ENCODE measurements at places on chromosomes 5 and 9. TPM values are rescaled to one million over a fixed set of nuclear protein-coding genes. Genes with fewer than 3 reads are reported as not detected.

DNA sequence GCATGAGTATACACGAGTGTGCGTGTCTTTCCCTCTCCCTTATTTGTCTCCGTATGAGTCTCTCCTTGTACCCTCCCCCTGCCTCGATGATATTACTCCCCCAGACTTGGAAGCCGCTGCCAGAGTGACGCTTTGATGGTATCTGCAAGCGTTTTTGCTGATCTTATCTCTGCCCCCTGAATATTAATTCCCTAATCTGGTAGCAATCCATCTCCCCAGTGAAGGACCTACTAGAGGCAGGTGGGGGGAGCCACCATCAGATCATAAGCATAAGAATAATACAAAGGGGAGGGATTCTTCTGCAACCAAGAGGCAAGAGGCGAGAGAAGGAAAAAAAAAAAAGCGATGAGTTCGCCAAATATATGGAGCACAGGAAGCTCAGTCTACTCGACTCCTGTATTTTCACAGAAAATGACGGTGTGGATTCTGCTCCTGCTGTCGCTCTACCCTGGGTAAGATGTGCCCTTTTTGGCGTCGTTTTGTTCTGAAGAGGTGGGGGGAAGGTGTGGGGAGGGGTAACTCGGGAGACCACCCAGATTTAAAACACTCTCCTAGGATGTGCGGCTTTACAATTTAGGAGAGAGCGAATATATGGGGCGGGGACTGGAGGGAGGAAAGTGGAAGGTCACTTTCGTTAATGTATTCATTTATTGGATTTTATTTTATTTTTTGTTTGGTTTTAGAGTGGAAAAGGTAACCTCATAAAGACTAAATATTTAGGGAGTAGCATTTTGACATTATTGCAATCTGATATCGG lies at the start of gene GABRG2:
GABRG2 (plus strand) TSS at position 119 of the 757 bp plus-strand sequence; CDS start at position 346, 227 bp downstream.
- H3K4me3 ChIP-seq, result no peak within 1 kb of the TSS
- H3K36me3 ChIP-seq, result no peaks in the 10 kb centered on the region
- no peak for DNase-seq
- no peak within 1 kb of the TSS for H3K27ac ChIP-seq
- H3K4me1 ChIP-seq, result no peaks in the 10 kb centered on the region

DNA sequence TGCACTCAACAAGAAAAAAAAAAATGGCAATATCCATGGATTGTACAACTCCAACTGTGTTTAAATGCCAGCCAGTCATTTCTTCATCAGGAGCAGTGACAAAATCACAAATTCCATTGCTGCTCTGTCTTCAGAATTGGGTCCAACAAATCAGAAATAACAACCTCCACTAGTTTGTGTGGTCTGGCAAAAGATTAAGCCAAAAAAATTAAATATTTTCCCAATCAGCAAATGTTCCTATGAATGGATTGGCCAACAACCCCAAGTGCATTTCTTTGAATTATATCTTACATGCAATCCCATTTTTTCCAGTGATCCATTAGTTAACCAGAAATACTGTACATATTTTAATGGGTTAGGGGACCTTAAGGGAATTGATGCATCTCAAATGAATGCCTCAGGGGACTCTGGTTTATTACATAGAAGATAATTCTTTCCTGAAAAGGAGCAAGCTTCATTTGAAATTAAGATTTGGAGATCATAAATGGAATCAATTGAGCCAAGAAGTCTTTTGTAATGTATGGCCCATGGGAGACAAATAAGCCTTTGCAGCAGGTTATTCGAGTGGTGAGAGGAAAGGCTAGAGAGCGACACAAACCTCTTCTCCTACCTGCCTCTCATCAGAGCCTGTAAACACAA lies 131.8 kb downstream of the TLE1 start:
- no peaks in the 10 kb centered on the region for H3K36me3 ChIP-seq
- DNase-seq, result no peak
- H3K4me3 ChIP-seq, result no peak overlapping the region
- no peaks in the 10 kb centered on the region for H3K27me3 ChIP-seq

DNA sequence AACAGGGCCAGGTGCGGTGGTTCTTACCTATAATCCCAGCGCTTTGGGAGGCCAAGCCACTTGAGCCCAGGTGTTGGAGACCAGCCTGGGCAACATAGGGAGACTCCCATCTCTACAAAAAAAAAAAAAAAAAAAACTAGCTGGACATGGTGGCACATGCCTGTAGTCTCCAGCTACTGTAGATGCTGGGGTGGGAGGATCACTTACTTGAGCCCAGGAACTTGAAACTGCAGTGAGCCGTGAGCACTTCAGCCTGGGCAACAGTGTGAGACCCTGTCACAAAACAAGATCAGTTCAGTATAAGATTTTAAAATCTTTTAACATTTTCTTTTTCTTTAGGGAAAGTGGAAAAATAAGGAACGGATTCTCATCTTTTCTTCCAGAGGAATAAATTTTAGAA lies 2.5 kb downstream of the BRIX1 start:
- H3K4me1 ChIP-seq, result peaks cover 27% of the 10 kb centered on the region
- H3K36me3 ChIP-seq, result peaks cover 38% of the 10 kb centered on the region
- no peaks in the 10 kb centered on the region for H3K27me3 ChIP-seq
- H3K4me3 ChIP-seq, result no peak overlapping the region
- no peak for DNase-seq

DNA sequence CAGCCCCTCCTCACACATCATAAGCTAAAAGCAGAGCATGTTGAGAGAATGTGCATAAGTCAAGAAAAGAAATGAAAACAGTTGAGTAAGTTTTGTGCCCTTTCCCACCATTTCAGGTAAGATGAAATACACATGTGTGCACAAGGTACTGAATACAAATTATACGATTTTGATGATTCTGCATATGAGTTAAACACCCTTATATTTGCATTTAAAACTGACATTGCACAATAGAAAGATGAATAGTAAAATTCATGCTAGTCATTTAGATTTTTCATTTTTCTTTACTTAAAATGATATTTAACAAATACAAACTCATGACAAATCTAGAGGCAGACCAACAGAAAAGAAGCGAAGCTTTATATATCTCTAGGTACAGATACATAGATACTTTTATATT lies 24.9 kb upstream of the PSD2 start:
- no peak for DNase-seq
- no peak overlapping the region for H3K27ac ChIP-seq
- H3K4me3 ChIP-seq, result no peak overlapping the region
- H3K36me3 ChIP-seq, result no peaks in the 10 kb centered on the region

GRCh38 chr9:105405514-105406131 lies 42.2 kb upstream of the FSD1L start:
- peaks cover 25% of the 10 kb centered on the region for H3K27me3 ChIP-seq
- H3K36me3 ChIP-seq, result no peaks in the 10 kb centered on the region
- H3K4me3 ChIP-seq, result no peak overlapping the region
- no peak overlapping the region for H3K27ac ChIP-seq
- DNase-seq, result peak; percentile 23
- H3K4me1 ChIP-seq, result peaks cover 24% of the 10 kb centered on the region

GRCh38 chr5:175274171-175274570 lies 169.8 kb downstream of the DRD1 start:
- no peak for DNase-seq
- H3K27ac ChIP-seq, result no peak overlapping the region
- H3K27me3 ChIP-seq, result no peaks in the 10 kb centered on the region

GRCh38 chr9:97046228-97046627 lies 7.3 kb upstream of the CTSV start:
- H3K27ac ChIP-seq, result no peak overlapping the region
- H3K36me3 ChIP-seq, result no peaks in the 10 kb centered on the region
- no peak overlapping the region for H3K4me3 ChIP-seq
- DNase-seq, result no peak

DNA sequence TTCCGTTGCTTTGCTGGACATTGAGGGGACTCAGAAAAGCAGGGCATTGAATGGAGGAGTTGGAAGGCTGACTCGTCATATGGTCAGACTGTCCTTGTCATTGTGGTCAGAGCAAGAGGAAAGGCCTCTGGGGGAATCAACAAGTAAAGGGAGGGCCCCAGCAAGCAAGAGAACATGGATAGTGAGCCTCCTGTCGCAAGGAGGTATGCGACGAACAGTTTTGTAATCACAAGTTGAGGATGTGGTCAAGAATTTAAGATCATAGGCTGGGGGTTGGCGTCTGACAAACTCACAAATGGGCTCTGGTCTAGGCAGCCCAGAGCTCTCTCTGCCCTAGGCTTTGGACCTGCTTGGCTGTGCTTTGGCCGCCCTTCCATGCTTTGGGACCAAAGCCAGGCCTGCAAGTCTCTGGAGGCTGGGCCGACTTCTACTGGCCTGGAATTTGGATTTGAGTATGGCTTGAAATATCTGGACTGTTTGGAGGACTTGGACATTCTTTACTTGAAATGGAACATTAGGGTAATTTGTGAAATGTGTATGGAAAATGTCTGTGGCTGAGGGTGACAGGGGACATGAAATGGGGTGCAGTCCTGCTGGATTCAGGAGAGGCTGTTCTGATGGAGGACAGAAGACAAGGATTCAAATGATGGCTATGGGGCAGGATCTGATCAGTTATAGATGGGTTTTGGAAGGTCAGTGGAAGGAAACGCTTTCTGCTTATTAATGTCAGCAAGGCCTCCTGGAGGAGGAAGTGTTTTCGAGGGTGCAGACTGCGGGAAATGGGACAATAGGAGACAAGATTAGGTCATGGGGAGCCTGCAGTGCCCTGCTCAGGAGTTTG lies 19.2 kb upstream of the NDST1 start:
- DNase-seq, result peak; percentile 15
- no peak overlapping the region for H3K4me3 ChIP-seq
- H3K4me1 ChIP-seq, result peaks cover 14% of the 10 kb centered on the region
- H3K27me3 ChIP-seq, result no peaks in the 10 kb centered on the region
- no peak overlapping the region for H3K27ac ChIP-seq

- H3K4me3 ChIP-seq, result no peak overlapping the region
- no peaks in the 10 kb centered on the region for H3K36me3 ChIP-seq
- H3K4me1 ChIP-seq, result no peaks in the 10 kb centered on the region
- no peak overlapping the region for H3K27ac ChIP-seq
Measured at GRCh38 chr9:104854613-104855012, 73.3 kb downstream of the ABCA1 start.

DNA sequence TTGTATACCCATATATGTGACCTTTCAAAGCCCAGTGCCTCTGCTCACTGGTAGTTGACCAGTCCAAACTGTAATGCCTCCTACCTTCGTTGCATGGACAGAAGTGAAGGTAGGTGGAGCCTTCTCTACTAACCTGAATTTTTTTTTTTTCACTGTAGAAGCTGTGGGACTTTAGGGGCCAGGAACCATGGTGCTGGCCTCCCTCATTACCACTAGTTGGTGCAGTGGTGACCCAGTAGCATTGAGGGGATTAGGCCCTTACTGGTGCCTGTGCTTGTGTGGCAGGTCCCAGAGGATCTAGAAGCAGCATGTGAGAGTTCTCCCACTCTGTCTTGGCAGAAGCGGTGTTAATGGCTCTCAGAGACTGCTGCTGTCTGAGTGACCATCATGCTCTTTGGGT lies 2.3 kb downstream of the RALGPS1 start:
- no peaks in the 10 kb centered on the region for H3K27me3 ChIP-seq
- peaks cover 12% of the 10 kb centered on the region for H3K4me1 ChIP-seq
- DNase-seq, result no peak
- no peak overlapping the region for H3K4me3 ChIP-seq
- H3K36me3 ChIP-seq, result no peaks in the 10 kb centered on the region
- H3K27ac ChIP-seq, result no peak overlapping the region

- DNase-seq, result peak; percentile 7
- peaks cover 15% of the 10 kb centered on the region for H3K36me3 ChIP-seq
- H3K4me3 ChIP-seq, result peak overlapping the region; percentile 93
- no peaks in the 10 kb centered on the region for H3K27me3 ChIP-seq
Measured at GRCh38 chr5:52800394-52801213, 12.9 kb downstream of the ITGA1 start.

DNA sequence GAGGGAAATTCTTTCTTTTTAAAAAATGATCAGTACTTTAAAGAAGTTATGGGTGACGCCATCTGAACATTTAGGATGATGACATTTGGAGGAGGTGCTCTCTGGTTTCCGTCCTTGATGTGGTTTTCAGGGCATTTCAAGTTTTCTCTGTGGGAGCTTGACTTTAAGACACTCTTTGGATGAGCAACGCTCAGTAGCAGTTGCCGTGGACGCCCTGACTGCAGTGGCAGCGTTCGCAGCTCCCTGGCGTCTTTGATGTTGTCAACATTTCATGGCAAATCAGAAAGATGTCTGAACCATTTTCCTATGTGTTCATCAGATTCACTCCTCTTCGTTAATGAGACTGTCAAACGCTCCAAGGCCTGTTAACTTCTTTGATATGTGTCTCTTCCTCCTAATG lies 86.1 kb downstream of the ZNF354C start:
- H3K27ac ChIP-seq, result no peak overlapping the region
- no peaks in the 10 kb centered on the region for H3K36me3 ChIP-seq

- no peak for DNase-seq
- no peak overlapping the region for H3K27ac ChIP-seq
- no peak overlapping the region for H3K4me3 ChIP-seq
- H3K36me3 ChIP-seq, result no peaks in the 10 kb centered on the region
- no peaks in the 10 kb centered on the region for H3K4me1 ChIP-seq
Measured at GRCh38 chr5:160937570-160937969, 85.6 kb upstream of the ATP10B start.

DNA sequence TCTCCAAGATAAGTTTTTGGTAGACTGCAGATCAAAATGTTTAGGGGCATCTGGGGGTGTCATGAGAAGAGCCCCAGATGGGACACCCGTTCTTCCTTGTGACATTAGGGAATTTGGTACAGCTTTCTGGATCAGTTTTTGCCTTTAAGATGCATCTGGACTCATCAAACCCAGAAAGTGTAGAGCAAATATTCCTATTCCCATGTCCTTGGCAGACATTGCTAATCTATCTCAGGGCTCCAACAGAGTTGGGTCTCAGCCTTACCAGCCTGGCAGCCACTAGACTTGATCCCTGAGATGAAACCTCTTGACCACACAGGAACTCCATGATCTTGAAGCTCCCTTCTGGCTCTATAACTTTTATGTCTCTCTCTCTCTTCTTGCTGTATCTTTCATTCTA lies 35.6 kb downstream of the ERGIC1 start:
- H3K27me3 ChIP-seq, result no peaks in the 10 kb centered on the region
- no peak overlapping the region for H3K27ac ChIP-seq
- H3K4me3 ChIP-seq, result no peak overlapping the region
- DNase-seq, result no peak

WNT8A gene
- total RNA-seq, result not detected

SLC35D2 gene
- total RNA-seq, result 13.2 TPM

MACIR gene
- total RNA-seq, result 1.6 TPM

SLF1 gene
- total RNA-seq, result 7.9 TPM

ADAMTS2 gene
- total RNA-seq, result not detected

ZFP37 gene
- 0.55 TPM for total RNA-seq

IFNA21 gene
- not detected for total RNA-seq

LCN2 gene
- not detected for total RNA-seq

All from CD4-positive, alpha-beta T cell (primary cell).